ENCODE measurements at places on chromosomes 2 and 18. TPM values are rescaled to one million over a fixed set of nuclear protein-coding genes. Genes with fewer than 3 reads are reported as not detected.
A peak's percentile ranks its signal among the peaks of the same experiment; 100 is the strongest.

GRCh38 chr2:72919414-72920317 is 2.3 kb downstream of the EMX1 start:
- no peak for DNase-seq

GRCh38 chr18:10913919-10914318 is 235.4 kb downstream of the PIEZO2 start:
- peak; percentile 5 for DNase-seq

- no peak for DNase-seq
Observed at GRCh38 chr2:201450954-201451291, 335 bp downstream of the TRAK2 start.

Gene STARD6
- not detected for total RNA-seq

Gene INO80D
- total RNA-seq, result 6.2 TPM

Gene SOS1
- total RNA-seq, result 23.7 TPM

DNA sequence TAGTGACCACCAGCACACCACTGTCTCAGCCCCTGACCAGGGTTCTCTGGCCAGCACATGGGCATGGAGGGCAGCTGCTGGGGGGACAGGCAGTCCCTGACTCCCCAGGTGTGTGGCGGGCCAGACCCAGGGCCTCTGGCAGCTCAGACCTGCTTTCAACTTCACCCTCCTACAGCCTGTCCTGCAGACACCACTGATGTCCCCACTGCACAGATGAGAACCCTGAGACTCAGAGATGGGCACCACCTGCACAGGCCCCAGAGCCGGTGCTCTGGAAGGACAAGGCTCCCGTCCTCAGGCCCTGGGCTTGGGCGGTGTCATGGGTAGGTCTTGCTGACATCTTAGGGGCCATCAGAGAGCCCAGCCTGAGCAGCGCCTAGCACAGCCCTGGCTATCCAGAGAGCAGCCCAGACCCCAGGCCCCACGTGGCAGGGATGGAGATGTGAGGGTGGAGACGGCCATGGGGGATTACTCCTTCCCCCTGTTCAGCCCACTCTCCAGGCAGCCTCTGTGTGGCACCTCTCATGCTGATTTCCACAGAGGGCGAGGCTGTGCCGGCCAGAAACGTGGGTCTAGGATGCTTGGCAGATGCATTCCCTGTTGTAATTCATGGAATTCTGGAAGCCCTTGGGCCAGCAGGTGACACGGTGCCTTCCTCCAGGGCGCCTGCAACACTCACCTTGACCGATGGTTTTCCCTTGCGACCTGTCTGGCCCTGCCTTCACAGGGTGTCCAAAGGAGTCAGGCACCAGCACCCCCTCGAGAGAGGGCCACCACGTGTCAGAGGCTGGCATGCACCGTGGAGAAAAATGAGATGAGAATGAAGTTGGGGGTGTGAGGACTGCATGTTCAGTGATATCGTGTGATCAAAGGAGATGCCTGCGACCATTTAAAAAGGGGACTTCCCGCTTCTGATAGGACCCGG is 61.2 kb upstream of the GLI2 start:
- no peak for DNase-seq

Gene NT5C1B
- not detected for total RNA-seq

- DNase-seq, result no peak
Observed at GRCh38 chr2:238097201-238097987, 2.7 kb upstream of the ESPNL start.

- DNase-seq, result peak; percentile 49
Observed at GRCh38 chr2:9646196-9647030, 15.6 kb upstream of the YWHAQ start.

Gene GAREM1
- 7.7 TPM for total RNA-seq

DNA sequence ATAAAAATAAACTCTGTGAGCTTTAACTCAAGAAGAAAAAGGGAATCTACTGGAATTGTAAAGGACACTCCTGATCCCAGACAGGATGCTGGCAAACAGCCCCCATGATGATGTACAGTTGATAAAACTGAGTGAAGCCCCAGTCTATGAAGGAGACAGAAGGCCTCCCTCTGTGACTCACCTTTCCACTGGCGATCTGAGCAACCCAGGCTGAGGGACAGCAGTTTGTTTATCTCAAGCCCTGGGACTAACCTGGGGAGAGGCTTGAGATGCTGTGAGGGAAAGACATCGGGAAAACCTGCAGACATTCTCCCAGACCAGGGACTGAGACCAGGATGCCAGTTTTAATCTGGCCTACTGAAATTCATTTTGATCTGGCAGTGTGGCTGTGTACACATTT is 104.5 kb upstream of the CDH2 start:
- no peak for DNase-seq

Gene CRACDL
- 0.11 TPM for total RNA-seq

Gene GPR55
- 0.03 TPM for total RNA-seq

DNA sequence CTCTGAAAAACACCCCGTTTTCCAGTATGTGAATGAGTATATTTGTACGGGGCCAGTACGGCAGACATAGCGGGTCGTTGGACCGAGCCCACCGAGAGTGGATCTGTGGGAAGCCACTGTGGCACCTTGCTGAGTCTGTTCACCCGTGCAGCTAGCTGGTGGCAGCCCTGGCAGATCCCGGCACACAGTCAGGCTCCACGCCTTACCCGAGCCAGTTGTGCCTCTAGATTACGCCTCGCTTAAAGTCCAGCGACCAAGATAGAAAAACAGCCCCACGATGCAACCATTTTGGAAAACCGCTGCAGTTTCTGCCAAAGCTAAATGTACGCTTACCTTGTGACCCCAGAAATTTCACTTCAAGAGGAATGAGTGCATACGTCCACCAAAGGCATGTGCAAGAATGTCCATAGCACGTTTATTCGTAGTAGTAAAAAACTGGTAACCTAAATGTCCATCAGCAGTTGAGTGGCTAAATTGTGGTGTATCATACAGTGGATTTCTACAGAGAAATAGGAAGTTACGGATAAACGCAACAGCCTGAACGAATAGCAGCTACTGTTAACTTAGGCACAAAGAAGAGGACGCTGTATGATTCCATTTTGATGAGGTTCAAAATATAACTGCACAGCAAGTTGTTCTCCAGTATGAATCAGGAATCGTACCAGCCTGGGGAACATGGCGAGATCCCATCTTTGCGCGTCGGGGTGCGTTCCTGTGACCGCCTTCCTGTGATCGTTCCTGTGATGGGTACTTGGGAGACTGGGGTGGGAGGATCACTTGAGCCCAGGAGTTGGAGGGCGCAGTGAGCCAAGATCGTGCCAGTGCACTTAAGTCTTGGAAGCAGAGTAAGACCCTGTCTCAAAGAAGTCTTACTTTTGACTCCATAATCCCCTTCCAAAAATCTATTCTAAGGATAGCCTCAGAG is 688 bp upstream of the WDR33 start:
- DNase-seq, result no peak

DNA sequence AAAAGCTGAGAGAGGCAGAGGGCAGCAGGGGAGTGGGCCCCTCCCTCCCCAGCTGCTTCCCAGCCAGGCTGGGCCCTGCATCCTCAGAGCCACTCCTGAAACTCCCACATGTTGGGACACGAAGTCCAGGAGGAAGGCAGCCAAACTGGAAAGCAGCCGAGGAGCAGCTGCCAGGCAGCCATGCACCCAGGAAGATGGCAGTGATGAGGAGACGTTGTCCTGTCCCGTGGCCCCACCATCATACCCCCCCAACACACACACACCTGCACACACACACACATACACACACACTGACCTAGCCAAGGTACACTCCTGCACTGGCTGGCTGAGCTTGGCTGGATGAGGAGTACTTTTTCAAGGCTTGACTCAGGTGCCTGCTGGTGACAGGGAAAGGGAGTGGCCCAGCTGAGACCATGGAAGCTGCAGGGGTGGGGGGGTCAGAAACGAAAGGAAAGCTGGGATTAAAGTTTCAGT is 106.0 kb downstream of the CYP26B1 start:
- peak; percentile 4 for DNase-seq

DNA sequence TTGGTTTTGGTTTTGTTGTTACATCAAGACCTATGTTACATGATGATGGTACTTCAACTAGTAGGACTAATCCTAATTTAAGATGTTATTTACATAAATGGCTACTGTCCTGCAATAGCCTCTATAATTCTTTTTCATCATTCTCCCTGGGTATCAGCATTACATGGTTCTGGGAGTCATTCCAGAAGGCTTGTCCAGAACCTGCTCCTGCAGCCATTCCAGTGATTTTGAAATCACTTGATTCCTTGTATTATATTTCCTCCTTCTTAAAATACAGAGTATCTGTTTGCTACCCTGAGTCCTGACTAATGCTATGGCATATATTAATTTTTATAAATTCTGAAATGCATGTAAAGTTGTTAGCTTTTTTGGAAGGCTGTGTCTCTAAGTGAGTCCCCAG is 400.5 kb upstream of the MEIS1 start:
- DNase-seq, result no peak

GRCh38 chr2:131067465-131068125 is 25.7 kb downstream of the FAM168B start:
- DNase-seq, result no peak

GRCh38 chr18:58901783-58902182 is 37.1 kb downstream of the ZNF532 start:
- DNase-seq, result no peak

GRCh38 chr18:1173593-1173992 is 268.9 kb downstream of the ADCYAP1 start:
- no peak for DNase-seq

DNA sequence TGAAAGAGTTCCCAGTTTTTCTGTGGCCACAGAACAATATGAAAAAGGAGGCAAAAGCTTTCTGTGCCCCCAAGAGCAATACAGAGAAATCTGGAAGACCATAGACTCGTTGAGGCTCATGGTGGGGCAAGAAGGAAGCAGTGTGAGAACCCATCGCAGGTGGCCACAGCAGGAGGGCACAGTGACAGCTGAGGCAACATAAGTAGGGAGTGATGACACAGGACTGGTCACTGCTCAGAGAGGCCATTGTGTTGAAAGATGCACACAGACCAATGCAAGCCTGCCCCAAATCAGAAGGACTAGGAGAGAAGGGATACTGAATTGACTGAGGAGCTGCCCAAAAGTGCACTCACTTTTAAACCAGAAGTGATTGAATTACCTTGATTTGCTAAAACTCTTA is 483.6 kb downstream of the EPHA4 start:
- DNase-seq, result peak; percentile 61

GRCh38 chr2:13252615-13253014 is 535.9 kb downstream of the TRIB2 start:
- no peak for DNase-seq

Gene CERKL
- not detected for total RNA-seq

GRCh38 chr2:8378016-8378810 is 303.6 kb upstream of the ID2 start:
- DNase-seq, result no peak

- DNase-seq, result no peak
Observed at GRCh38 chr2:185899366-185899765, 160.8 kb downstream of the FSIP2 start.

Gene TTN
- total RNA-seq, result 1,034 TPM

Gene TMEM200C
- total RNA-seq, result not detected

DNA sequence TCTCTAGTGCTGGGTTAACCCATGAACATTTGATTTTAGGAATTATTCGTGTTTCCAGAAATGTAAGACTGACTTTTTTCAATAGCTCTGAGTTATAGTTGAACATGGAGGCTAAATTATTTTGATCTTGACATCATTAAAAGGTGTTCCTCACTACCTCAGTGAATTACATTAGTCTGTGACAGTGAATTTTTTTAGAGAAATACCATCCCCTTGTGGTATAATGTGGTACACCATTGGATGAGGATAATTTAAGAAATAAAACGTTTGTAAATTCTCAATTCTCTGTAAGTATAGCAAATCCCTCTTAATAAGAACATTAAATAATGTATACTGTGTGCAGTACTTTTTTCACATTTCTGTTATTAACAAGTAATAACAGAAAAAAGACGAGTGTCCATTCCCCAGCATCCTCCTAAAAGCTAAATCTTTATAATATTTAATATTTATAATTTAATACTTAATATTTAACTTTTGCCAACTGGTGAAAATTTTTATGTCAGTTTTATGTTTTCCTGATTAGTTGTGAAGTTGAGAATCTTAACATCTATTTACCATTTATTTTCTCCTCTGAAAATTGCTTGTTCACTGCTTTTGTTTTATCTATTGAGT is 70.3 kb upstream of the CWC22 start:
- DNase-seq, result peak; percentile 45
